Activated CD8-positive, alpha-beta T cell treated with anti-CD3 and anti-CD28 coated beads, Interleukin-2, amount 10 ng/mL, durations not matched to agents 7 days and 5 days (primary cell): ENCODE measurements at places on chromosomes 5 and 9.

DNA sequence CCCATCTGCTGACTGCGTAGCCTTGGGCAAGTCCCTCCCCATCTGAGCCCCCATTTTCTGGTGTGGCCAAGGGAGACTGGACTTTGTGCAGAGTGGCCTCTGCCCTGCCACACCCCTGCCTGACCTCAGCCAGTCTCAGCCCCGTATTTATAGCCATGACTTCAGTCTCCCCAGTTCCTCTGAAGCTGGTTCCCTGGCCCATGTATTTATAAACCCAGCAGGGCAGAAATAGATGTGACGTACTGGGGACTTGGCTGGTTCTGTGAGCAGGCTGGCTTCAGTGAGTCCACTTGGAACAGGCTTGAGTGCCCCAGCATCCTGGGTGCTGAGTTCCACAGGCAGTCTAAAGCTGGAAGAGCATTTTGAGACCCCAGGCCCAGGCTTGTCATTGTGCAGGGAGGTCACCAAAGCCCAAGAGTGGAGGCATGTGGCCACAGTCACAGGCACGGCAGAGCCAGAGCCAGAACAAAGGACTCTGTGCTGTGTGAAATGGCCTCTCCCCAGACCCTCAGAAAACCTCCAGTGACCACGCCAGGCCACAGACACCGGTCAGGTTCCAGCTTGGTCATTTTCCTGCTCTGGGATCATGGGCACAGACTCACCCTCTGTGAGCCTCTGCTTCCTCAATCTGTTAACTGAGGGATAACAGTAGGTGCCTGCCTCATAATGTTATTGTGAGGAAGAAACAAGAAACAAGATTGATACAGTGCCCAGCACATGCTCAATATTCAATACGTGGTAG lies 30.4 kb upstream of the SYNPO start:
- no peak for DNase-seq

GRCh38 chr5:65142511-65143011 lies 339.2 kb downstream of the ADAMTS6 start:
- no peak for DNase-seq

DNA sequence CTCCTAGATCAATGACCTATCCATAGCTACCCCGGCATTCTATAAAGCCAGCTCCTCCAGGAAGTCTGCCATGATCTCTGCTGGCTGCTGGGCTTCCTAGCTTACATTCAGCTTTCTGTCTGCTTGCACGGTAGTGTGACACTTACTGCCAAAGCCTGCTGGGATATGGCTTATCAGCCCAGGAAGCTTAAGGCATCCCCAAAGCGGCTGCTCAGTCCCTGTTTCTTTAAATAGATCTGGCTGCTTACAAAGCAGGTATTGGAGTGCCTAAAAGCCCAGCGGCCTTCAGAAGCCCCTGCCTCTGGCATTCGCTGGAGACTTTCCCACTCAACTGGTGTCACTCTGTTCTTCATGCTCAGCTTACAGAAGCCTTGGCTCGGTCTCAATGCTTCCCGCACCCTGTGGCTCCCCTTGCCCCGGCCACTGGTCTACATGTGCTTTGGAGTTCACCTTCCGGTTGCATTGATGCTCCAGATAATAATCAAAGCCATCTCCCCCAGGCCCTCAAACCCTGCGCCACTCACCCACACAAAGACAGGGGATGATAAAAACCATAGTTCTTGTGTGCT lies 31.3 kb upstream of the STRBP start:
- DNase-seq: no peak

DNA sequence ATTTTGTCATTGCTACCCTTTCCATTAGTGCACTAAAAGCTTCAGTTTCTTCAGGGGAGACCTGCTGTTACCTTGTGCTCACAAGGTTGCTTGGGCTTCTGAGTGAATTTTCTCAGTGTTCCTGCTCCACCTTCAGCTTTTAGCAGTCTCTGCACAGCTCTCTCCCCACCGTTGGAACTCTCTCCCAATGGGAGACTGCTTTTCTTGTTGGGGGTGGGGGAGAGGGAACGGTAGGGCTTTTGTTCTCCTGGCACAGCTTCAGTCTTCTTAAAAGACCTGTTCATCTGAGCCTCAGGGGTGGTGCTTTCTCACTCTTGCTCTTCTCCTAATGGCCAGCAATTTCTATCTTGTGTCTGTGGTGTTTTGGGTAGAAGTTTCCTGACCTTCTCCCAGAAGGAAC lies 915.7 kb downstream of the EFNA5 start:
- DNase-seq: no peak

- no peak for DNase-seq
Observed at GRCh38 chr5:100472091-100472490, 63.1 kb upstream of the FAM174A start.

- DNase-seq: no peak
Observed at GRCh38 chr5:157520911-157521703, 54.5 kb downstream of the ADAM19 start.

GRCh38 chr5:74272024-74272775 lies 368.3 kb downstream of the ENC1 start:
- DNase-seq: no peak

- DNase-seq: no peak
Observed at GRCh38 chr5:103674251-103674650, 111.7 kb upstream of the NUDT12 start.

GRCh38 chr5:176793736-176794135 lies 16.6 kb upstream of the UNC5A start:
- DNase-seq: no peak

DNA sequence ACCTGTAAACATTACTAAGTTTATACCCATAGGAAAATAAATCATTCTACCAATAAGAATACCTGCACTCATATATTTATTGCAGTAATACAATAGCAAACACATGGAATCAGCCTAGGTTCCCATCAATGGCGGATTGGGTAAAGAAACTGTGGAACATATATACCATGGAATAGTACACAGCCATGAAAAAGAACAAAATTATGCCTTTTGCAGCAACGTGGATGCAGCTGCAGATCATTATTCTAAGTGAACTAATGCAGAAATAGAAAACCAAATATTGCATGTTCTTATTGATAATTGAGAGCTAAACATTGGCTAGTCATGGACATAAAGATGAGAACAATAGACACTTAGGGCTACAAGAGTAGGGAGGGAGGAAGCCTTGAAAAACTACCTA lies 667.4 kb upstream of the WWC1 start:
- no peak for DNase-seq

DNA sequence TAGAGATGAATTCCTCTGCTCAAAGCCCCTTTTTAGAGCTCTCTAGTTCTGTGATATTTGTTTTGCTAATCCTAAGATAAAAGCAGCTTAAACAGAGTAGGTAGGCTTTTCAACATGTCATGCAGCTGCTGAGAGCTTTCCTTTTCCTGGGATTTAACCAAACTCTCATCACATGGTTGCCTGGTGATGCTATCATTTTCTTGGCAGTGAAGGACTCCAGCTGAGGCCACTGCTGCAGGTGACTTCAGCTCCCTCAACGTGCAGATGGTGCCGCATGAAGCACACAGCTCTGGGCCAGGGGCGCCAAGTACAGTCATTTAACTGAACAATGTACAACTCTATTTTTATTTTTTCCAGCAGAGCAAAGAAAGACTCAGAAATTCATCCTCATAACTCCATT lies 42.2 kb downstream of the SECISBP2 start:
- no peak for DNase-seq

- DNase-seq: no peak
Observed at GRCh38 chr5:73957397-73958001, 331.5 kb downstream of the ARHGEF28 start.

DNA sequence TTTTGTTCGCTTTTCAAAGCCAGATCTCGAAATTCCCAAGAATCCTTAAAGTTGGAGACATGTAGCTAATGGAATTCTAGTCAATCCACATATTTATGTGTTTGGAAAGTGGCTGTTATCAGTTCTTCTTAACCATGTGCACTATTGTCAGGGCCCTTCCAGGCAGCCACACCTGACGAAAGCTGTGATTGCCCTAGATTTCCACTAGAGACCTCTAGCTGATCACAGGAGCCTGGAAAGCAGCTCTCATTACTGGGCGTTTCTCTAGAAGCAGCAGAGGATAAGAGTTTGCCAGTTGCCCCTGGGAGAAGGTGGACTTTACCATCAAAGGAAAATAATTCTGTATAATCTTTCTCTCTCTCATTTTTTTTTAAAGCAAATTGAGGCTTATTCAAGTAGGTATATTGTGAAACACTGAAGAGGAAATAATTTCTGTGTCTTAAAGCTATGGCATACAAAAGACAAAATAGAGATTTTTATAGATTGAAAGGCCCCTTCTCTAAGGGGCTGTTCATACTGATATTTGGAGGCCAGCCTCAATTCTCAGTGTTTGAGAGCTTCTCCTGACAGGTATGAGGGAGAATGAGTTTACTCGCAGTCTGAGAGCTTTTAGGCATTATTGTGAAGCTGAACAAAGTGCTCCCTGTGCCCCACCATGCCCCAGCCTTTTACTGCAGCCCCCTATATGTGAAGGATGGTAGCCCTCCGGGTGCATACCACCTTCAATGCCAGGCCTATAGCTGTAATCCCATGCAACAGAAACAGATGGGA lies 405.4 kb upstream of the ACTBL2 start:
- DNase-seq: no peak

DNA sequence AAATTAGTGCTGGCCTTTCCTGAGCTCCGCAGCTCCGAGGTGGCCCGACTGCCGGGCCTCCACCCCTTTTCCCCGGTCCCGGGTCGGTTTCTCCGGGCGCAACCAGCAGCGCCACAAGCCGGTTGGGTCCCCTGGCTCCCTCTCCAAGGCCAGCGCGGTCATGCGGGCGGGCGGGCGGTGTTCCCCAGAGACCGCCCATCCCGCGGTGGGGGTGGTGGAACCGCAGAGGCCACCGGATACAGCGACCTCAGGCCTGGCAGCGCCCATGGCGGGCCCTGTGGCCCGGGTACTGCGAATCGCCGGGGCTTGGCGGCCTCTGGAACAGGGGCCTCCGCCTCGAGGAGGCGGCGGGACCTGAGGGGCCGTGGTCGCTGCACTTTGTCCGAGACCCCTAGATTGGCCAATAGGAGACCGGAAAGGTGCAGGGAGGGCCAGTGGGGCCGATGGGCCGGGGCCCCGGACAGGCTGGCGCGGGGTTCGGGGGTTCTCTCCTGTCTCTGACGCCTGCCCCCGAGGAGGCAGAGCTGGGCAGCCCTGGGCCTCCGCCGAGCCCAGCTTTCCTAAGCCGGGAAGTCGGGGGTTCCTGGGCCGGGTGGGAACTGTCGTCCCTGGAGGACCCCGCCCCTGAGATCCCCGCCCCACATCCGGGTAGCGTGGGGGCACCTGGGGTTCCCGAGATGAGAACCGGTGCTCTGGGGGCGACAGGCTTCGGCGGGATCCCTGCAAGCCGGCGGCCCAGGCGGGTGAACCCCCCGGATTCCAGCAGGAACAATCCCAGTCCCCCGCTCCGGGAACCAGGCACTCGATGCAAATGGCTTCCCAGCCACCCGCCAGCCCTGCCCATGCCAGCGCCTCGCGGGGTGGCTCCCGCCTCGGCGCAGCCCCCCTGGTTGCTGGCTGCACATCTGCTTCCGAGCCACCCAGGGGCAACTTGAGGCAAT lies 293.9 kb downstream of the ZSWIM6 start:
- peak; percentile 32 for DNase-seq

- DNase-seq: no peak
Observed at GRCh38 chr9:15972760-15973159, 419.9 kb downstream of the CCDC171 start.

- DNase-seq: no peak
Observed at GRCh38 chr5:10036136-10036815, 213.4 kb downstream of the ATPSCKMT start.

GRCh38 chr5:25427240-25427639 lies 782.5 kb upstream of the CDH10 start:
- DNase-seq: no peak

DNA sequence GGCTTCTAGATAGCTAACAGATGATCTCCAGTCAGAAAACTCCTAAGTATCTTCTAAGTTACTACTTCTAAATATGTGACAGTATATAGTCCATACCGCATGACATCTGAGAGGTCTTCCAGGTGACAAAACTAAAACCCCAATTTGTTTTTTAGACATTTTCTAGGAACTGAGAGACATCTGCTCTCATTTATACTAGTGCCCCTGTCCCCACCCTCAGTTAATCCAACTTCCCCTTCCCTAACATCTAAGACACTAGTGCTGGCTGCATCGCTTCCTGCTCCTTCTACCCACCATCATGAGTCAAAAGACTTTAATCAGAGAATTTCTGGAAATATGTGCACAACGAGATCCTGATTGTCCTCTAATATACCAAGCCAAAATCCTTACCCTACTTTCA lies 37.9 kb downstream of the FBXW11 start:
- DNase-seq: no peak

- DNase-seq: peak; percentile 93
Observed at GRCh38 chr9:4740638-4741364, at the start of gene AK3. Gene AK3, minus strand, starts transcription at chr9:4741202. Its CDS starts 115 bp downstream, at chr9:4741087.

DNA sequence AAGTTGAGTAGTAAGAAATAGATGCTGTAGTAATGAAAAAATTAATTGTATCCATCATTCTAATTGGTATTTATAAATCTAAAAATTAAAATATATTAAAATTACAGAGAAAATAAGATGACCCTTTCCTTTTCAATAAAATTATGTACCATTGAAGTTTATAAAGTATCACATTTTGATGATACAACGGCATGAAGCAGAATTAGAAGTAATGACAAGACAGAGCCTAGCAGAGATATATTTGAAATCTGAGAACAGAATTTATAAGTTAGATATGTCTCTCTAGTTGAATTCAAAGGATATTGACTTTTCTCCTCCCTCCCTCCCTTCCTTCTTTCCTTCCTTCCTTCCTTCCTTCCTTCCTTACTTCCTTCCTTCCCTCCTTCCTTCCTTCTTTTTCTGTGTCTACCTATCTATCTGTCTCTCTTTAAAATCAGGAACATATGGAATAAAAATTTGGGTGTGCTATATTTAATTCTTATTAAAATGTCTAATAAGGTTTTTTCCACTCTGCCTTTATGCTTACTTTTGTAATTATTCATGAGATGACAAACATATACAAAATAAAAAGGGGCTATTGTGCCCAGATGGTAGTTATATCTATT lies 258.5 kb upstream of the CD180 start:
- DNase-seq: no peak

DNA sequence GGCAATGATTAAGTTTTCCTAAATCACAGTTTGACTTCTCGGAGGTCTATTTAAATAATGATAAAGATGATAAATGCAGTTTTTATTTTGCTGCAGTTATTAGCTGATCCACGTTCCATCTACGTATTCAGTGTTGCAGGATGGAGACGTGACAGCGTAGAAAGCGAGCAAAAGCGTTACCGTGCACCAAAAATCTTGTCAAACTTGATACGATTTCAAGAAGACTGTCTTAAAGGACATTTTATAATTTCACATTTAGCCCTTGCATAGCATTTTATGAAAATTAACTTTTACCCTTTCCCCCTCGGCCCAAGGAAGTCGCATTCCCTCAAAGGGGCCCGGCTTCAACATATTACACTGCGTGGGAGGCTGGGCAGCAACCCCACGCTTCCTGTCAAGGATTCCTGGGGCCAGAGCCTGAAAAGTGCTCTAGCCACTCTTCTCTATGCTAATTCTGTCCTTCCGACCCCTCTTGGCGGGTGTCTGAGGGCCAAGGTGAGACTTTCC lies 7.1 kb upstream of the PURA start:
- DNase-seq: no peak

DNA sequence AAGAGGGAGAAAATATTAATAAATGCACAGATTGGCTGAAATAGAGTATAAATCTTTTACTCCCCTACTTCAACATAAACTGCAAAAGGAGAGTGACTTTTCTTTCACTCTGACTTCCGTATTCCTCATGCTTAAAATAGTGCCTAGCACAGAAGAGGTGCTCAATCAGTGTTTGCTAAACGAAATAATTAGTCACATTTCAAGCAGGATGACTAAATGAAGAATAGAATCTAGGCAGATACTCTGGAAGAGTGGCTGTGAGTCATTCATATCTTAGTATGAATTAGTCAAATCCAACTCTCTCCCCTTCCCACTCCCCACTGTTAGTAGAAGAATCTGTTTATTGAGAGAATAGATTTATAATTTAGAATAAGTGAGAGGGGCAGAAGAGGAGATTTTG lies 4.8 kb downstream of the CD274 start:
- DNase-seq: no peak
